OCI-M1 (cell line): ENCODE measurements at places on chromosomes 4 and X.
A peak's percentile ranks its signal among the peaks of the same experiment; 100 is the strongest.

GRCh38 chr4:13933191-13933590 is 305.7 kb upstream of the BOD1L1 start:
- no peak for DNase-seq

DNA sequence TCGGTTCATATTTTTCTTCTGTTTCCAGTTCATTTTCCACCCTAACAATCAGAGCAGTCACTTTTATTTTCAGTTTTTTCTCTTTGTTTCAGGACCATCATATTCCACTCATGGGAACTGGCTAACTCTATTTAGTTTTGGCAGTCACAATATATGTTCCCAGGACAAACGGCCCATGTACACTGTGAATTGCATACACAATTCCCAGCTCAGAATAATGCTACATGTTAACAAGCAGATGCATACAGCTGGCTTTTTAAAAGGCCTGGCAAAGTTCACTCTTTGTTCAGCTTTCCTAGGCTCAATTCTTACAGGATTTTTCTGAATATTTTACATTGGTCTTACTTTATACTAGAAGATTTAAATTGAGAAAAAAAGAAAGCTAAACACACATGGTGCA is 224.9 kb downstream of the ANKRD50 start:
- no peak for DNase-seq

DNA sequence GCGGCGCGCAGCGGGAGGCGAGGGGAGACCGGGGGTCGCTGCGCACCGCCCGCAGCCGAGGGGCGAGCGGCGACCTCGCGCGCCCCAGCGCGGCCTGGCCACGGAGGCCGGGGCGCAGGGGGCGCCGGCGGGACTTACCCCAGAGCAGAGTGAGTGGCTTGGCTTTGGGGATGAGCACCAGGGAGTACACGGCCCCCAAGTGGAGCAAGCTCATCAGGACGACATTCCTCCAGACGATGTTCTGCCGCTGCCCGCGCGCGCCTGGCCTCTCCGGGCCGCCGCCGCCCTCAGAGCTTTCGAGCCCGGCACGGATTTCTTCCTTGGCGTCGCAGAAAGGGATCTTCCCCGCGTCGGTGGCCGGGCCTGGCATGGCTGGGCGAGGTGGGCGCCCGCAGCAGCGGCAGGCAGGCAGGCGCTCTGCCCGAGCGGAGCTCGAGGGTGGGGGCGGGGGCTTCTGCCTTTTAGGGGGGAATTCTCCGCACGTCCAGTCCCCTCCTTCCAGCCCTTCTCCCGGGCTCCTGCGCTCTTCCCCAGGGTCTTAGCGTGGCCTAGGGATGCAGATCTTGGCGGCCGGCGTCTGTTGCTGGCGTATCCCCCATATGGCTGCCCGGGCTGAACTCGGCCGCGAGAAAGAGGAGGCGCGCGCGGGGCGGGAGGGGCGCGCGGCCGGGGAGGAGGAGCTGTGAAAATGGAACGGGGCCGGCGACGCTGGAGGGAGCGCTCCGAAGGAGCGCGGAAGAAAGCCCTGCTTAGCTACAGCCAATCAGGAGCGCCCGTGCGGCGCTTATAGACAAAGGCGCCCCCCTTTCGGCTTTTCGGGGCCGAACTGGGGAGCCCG is at the start of gene SCD5:
SCD5 (minus strand) TSS at position 629 of the 838 bp plus-strand sequence; CDS start at position 370, 259 bp downstream.
- peak; percentile 15 for DNase-seq

- DNase-seq = no peak
These were observed 404.6 kb upstream of the PITX2 start for GRCh38 chr4:111027526-111027925.

GRCh38 chrX:150211988-150212387 is 151.1 kb upstream of the MAMLD1 start:
- DNase-seq = no peak

DNA sequence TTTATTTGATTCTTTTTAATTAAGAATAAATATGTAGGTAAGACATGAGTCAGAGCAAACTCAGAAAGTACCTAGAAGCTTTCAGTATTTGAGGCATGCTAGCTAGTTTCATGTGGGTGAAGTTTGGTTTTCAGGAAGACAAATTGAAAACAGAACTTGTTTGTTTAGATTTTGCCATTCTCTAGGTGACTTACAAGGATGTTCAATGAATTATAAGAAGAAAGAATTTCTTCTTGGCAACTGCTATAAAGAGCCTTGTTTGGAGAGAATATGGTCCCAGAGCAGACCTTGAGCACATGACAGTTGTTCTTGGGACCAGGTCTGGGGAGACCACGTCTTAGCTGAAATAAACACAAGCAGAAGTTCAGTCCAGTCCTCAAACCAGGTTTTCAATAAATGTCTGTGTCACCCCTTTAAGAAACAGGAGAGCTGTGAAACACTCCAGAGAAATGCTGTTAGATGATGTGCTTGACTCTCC is 38.0 kb upstream of the IL21 start:
- no peak for DNase-seq

DNA sequence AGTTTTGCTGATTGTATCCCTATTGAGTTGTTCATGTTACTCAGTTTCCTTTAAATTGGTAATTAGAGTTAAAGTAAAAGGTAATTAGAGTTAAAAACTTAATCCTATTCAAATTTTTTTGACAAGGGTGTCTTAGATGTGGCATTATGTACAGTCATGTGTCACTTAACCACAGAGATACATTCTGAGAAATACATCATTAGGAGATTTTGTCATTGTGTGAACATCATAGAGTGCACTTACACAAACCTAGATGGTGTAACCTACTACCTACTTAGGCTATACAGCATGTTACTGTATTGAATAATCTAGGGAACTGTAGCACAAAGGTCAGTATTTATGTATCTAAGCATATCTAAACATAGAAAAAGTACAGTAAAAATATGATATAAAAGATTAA is 39.2 kb downstream of the BEX3 start:
- DNase-seq = peak; percentile 3

GRCh38 chr4:183350317-183351071 is 28.3 kb upstream of the CLDN24 start:
- DNase-seq = no peak
